Bronchus fibroblast of lung (primary cell): ENCODE measurements at places on chromosomes 4 and X. TPM values are rescaled to one million over a fixed set of nuclear protein-coding genes. Genes with fewer than 3 reads are reported as not detected.

PPP4R3C gene
- not detected in 2 replicates for total RNA-seq

USP17L28 gene
- total RNA-seq = not detected in 2 replicates

PHEX gene
- 0.45 and 0.50 TPM in 2 replicates for total RNA-seq

HNRNPH2 gene
- 42.4 and 43.1 TPM in 2 replicates for total RNA-seq

CITED1 gene
- total RNA-seq = 0.17 TPM in 1 of 2 replicates, not detected in the other

TRMT10A gene
- total RNA-seq = 5.2 and 7.6 TPM in 2 replicates

GSX2 gene
- total RNA-seq = not detected in 2 replicates

PRKX gene
- total RNA-seq = 9.1 and 10.3 TPM in 2 replicates

SPANXA1 gene
- total RNA-seq = not detected in 2 replicates
